Mononuclear cell (primary cell): ENCODE measurements at places on chromosomes 5 and 9. TPM values are rescaled to one million over a fixed set of nuclear protein-coding genes. Genes with fewer than 3 reads are reported as not detected.

Gene ARHGEF39
- 0.10 TPM for total RNA-seq

Gene OR13C4
- total RNA-seq = not detected

Gene TNFSF8
- 83.1 TPM for total RNA-seq

Gene ZNF618
- total RNA-seq = 0.94 TPM

Gene GADD45G
- total RNA-seq = 1.8 TPM

Gene DMRT3
- total RNA-seq = not detected

Gene HAVCR2
- 27.3 TPM for total RNA-seq

Gene CARTPT
- not detected for total RNA-seq

Gene WASHC1
- 2.8 TPM for total RNA-seq

Gene GRXCR2
- total RNA-seq = not detected

Gene LCN12
- total RNA-seq = not detected

Gene NR6A1
- total RNA-seq = 0.42 TPM

Gene FAM240B
- not detected for total RNA-seq
